Pericardium fibroblast (primary cell): ENCODE measurements at places on chromosomes 2 and 18. TPM values are rescaled to one million over a fixed set of nuclear protein-coding genes. Genes with fewer than 3 reads are reported as not detected.

PIEZO2 gene
- 2.6 and 7.0 TPM in 2 replicates for total RNA-seq

RAB10 gene
- total RNA-seq = 84.0 and 95.8 TPM in 2 replicates

TUBB6 gene
- 277 and 580 TPM in 2 replicates for total RNA-seq

MEP1B gene
- total RNA-seq = not detected in 2 replicates

C18orf54 gene
- total RNA-seq = 0.94 and 2.0 TPM in 2 replicates

KYNU gene
- total RNA-seq = not detected in 2 replicates

SCYGR8 gene
- not detected in 2 replicates for total RNA-seq

OTOS gene
- not detected in 2 replicates for total RNA-seq

CCDC178 gene
- not detected in 2 replicates for total RNA-seq

CDH2 gene
- 26.9 and 59.0 TPM in 2 replicates for total RNA-seq

CD28 gene
- total RNA-seq = 0.12 TPM in 1 of 2 replicates, not detected in the other

PRSS56 gene
- not detected in 2 replicates for total RNA-seq

BIN1 gene
- total RNA-seq = 97.1 and 119 TPM in 2 replicates

SAG gene
- total RNA-seq = not detected in 2 replicates

TCF23 gene
- total RNA-seq = 0.09 TPM in 1 of 2 replicates, not detected in the other

CRACDL gene
- under 0.01 and 0.12 TPM in 2 replicates for total RNA-seq

TTC32 gene
- total RNA-seq = 1.2 and 2.3 TPM in 2 replicates

CD8A gene
- not detected in 2 replicates for total RNA-seq

OTOF gene
- total RNA-seq = not detected in 2 replicates
